Glomerular endothelial cell (primary cell): ENCODE measurements at places on chromosomes 3 and 15. TPM values are rescaled to one million over a fixed set of nuclear protein-coding genes. Genes with fewer than 3 reads are reported as not detected.

GRCh38 chr15:101359365-101359947 is 64.4 kb upstream of the SNRPA1 start:
- no peak for DNase-seq

DNA sequence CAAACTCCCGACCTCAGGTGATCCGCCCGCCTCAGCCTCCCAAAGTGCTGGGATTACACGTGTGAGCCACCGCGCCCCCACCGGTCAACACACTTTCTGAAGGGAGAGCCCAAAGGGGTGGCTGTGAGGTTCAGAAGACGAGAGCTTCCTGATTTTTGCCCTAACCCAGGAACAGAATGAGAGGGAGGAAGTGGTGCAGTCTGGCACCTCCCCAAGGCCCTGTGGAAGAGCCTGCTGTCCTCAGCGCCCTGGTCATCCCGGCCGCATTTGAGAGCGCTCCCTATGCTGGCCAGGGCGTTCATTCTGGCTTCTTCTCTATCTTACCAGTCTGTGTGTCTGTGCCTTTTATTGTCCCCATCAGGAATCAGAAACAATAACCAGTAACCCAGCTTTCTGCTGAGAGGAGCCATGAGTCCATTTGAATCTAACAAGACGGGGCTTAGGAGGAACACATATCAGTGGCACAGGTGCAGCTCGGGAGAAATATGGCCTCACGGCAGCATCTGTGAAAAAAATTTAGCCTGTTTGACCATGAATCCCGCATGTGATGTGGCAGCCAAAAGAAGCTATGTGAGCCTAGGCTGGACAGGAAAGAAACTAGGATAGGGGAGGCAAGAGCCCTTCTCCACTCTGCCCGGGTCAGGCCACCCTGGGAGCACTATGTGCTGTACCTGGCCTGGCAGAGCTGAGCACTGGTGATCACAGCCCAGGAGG is 12.9 kb downstream of the BDH1 start:
- no peak for DNase-seq

DNA sequence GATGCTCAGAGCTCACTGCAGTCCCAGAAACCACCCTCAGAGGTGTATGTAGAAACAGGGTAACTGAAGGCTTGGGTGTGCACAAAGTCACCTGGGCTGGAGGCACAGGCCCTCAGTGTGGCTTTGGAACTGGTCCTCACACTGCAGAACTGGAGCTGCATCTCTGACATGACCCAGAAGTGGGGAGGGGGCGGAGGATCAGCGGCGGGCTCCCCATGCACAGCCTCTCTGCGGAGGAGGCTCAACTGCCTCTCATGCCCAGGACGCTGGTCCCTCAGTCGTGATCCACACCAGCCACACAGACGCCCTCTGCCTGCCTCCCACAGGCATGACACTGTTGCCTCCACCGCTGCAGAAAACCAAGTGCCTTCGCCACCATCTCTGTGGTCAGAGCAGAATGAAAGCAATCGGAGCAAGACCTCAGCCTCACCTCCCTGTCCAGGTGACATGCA is 73.7 kb downstream of the TM2D3 start:
- no peak for DNase-seq

DNA sequence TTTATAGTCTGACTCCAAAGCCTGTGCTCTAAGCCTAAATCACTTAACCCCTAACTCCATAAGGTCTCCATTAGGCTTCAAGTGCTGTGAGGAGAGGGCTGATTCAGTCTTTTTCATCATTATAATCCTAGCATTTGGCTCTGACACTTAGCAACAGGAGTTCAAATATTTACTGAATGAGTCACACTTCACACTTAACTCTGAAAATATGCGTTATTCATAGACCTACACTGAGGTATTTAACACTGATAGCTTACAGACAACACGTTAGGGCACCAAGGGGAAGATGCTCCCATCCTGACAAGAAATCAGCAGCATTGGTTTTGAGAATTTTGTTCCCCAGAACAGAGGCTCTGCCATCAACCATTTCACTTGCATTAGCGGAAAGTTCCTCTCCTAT is 53.5 kb downstream of the MSL2 start:
- peak; percentile 80 for DNase-seq

DNA sequence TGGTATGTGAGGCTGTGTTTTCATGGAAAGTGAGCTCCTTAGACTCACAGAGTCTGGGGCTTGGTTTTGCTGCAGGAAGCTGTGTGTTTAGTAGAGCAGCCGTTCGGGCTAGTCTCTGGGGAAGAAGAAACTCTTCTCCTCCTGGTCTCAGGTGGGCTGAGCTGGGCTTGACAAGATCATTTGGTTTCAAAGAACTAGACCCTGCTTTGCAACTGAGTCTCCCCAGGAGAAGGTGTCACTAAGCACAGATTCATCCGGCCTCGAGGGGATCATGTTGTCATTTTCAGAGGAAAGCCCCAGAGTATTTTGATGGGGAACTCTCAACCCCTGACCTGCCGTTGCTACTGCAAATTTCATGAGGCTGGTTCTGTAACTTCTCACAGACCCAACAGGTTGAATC is 188.5 kb downstream of the FAM43A start:
- DNase-seq, result no peak

GRCh38 chr3:16828815-16829214 is 55.9 kb upstream of the PLCL2 start:
- DNase-seq, result no peak

- DNase-seq, result no peak
These were observed at the start of gene ZBTB20 for GRCh38 chr3:115146418-115147328. Gene ZBTB20, minus strand, starts transcription at chr3:115147288.

PIGB gene
- total RNA-seq, result 7.2 and 12.8 TPM in 2 replicates

COL6A5 gene
- total RNA-seq, result 0.05 TPM in 1 of 2 replicates, not detected in the other

ALPK3 gene
- total RNA-seq, result 68.4 and 91.5 TPM in 2 replicates

FBXL22 gene
- 0.10 and 0.12 TPM in 2 replicates for total RNA-seq
